Right lung (tissue), 10 donors: ENCODE measurements at places on chromosomes 2 and 18.

DNA sequence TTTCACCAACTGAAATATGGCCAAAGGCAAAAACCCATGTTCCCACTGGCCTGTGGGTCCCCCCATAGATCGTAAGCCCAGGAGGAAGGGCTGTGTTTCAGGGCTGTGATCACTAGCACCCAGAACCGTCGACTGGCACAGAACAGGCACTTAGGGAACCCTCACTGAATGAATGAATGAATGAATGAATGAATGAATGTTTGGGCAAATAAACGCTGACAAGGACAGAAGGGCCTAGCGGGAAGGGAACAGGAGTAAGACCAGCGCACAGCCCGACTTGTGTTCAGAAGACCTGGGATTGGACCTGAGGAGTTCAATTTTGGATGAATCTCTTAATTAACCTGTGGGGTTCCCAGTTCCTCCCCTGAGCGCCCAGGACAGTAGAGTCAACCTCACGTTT is 76.2 kb downstream of the TPO start:
- no peak for DNase-seq

GRCh38 chr2:118709786-118710185 is 137.7 kb downstream of the EN1 start:
- DNase-seq: no peak

DNA sequence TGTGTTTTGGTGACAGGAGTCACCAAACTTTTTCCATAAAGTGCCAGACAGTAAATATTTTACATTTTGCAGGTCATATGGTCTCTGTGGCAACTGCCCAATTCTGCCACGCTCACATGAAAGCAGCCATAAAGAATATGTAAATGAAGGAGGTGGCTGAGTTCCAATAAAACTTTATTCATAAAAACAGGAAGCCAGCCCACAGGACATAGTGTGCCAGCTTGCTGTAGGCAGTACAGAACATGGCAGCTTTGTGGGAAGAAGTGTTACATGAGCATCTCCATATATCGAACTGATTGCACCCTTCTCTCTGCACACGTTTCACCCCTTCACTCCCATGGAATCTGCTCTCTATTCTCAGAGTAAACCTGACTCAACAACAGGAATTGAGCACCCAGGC is 10.2 kb downstream of the ASB18 start:
- DNase-seq: no peak

DNA sequence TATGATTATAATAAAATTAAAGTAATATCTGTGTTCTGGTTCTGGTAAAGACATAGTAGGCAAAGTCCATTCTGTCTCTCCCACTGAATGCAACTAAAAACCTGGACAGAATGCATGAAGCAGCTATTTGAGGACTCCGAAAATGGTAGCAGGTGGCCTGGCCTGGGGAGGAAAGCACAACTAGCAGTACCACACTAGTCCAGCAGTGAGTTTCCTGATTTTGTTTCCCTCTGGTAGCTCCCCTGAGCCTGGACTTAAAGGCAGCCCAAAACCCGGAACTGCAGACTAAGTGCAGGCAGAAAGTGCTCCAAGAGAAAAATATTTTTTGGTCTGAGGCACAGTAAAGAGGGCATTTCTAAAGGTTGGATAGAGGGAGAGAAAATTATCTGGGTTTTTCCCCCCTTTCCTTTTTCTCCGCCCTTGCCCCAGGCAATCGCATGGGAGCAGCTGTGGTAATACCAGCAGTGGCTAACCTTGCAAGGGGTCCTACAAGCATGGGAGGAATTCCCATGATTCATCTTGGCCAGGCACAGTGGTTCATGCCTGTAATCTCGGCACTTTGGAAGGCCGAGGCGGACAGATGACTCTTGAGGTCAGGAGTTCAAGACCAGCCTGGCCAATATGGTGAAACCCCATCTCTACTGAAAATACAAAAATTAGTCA is 32.3 kb downstream of the ASXL2 start:
- DNase-seq: no peak

DNA sequence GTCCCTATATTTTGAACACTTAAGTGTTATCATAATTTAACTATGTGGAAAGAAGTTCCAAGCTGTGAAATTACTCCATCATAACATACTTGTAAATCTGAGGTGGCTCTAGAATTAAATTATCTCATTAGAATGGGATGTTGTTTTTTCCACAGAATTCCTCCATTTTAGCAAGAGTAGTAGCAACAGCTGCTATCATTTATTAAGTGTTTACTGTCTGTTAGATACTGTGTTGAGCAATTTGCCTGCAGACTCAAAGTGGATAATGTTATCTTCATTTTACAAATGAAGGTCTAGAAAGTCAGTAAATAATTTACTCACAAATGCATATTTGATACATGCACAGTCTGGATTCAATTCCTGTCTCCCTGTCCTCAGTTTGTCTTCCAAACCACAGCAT is 504.8 kb upstream of the NRP2 start:
- DNase-seq: no peak

GRCh38 chr18:68035774-68036522 is 519.4 kb upstream of the DSEL start:
- DNase-seq: peak; percentile 77

GRCh38 chr2:152555048-152555447 is 162.2 kb downstream of the PRPF40A start:
- no peak for DNase-seq

GRCh38 chr18:199768-200167 is 41.4 kb downstream of the USP14 start:
- DNase-seq: no peak
